Activated CD8-positive, alpha-beta T cell treated with anti-CD3 and anti-CD28 coated beads for 36 hours (primary cell): ENCODE measurements at places on chromosomes 1 and 21.

- DNase-seq: no peak
Measured at GRCh38 chr1:172143384-172144055, 277.0 kb upstream of the C1orf105 start.

GRCh38 chr1:26790551-26790953 is 2.8 kb downstream of the PIGV start:
- DNase-seq: peak; percentile 60

DNA sequence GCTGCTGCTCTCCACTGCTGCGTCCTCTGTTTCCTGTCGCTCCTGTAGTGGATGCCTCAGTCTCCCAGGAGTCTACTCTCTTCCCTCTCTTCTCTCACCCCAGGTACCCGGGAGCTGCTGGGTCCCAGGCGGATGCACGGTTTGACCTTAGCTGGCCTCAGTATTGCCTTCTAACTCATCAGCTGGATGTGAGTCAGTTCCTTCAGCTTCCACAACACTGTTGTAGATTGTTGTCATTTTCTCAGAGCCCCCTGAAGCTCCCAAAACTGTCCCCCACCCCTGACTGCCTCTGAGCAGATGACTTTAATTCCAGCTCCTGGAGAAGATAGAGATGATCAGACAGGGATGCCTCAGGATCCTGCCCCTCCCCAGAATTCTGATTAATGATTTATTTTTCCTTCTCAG is 7.2 kb downstream of the CNIH3 start:
- DNase-seq: peak; percentile 42

DNA sequence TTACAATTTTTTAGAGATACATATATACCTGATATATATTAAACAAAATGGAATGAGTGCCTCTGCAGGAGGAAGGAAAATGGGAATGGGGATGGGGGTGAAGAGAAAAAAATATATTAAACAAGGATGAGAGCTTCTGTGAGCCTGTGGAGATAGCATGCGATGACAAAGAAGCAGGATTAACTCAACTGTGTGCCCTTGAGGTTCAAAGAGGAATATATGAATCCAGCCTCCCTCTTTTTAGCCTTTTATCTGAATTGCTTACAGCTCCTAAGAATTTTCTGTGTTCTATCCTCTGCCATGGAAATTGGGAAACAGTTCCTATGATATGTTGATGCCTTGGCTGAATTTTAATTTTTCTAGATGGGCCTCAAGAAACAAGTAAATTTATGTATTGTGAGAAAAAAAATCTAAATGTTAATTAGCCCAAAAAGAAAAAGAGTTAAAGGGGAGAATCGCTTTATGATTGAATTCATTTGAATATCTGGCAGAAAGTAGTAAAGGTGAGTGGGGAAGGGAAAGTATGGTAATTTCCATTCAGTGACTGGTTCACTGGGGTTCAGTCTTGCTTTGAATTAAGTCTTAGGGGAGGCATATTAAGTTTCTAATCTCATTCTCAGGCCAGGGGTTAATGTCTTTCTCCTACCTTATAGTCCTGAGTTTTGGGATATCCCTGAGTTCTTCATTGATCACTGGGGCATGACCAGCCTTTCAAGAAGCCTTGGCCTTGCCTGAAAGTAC is 106.3 kb upstream of the HMCN1 start:
- DNase-seq: no peak

DNA sequence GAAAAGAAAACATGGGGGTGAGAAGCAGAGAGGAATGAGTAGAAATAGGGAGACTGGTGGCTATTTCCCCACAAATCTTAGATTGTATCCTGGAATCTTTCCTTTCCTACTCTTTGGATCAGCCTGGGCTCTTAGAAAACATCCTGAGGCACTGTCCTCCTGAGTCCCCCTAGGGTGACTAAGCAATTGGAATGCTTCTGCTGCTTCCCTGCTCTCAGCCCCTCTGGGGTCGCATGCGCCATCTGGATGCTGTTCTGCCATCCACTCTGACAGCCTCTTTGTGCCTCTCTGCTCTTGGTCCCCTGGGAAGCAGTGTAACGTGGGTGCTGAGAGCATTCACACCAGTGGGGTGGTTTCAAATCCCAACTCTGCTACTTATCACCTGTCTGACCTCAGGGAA is 443.0 kb downstream of the SIPA1L2 start:
- DNase-seq: no peak

DNA sequence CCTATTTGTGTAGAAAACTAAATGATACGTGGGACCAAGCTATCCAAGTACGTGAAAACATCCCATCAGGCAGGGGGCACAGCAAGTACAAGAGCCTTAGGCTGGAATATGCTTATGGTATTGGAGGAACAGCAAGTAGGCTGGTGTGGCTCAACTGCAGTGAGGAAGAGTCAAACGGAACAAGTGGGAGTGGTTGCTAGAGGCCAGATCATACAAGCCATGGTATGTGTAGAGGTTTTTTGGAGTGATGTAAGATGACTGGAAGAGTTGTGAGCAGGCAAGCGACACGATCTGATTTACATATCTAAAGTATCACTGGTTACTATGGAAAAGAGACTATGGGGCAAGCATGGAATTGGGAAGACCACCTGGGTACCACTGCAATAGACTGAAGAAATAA is 27.8 kb downstream of the ELK4 start:
- no peak for DNase-seq
